ENCODE measurements at places on chromosomes 3 and 15.
A peak's percentile ranks its signal among the peaks of the same experiment; 100 is the strongest.

DNA sequence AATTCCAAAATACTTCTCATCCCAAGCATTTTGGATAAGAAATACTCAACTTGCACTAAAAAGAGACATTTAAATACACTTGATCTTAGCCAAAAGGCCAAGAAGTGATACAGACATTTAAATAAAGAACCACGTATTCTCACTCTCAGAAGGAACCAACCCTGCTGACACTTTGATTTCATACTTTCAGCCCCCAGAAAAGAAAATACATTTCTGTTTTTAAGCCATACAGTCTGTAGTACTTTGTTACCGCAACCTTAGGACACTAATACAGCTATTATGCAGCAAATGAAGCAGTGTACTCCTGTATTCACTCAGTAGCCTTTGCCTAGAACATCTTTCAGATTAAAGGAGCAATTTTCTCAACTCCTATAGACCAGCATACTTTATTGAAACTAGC lies 86.7 kb downstream of the TBC1D5 start:
- peak; percentile 45 for DNase-seq

GRCh38 chr15:79918278-79918677 lies 21.5 kb upstream of the MTHFS start:
- DNase-seq = no peak

GRCh38 chr15:62658498-62658897 lies 384.0 kb upstream of the TPM1 start:
- DNase-seq = peak; percentile 56

GRCh38 chr3:43923104-43923882 lies 232.6 kb downstream of the ABHD5 start:
- DNase-seq = no peak

GRCh38 chr15:41809526-41810220 lies 18.2 kb upstream of the JMJD7 start:
- DNase-seq = no peak

- no peak for DNase-seq
Measured at GRCh38 chr3:126509597-126510307, 7.8 kb downstream of the UROC1 start.

DNA sequence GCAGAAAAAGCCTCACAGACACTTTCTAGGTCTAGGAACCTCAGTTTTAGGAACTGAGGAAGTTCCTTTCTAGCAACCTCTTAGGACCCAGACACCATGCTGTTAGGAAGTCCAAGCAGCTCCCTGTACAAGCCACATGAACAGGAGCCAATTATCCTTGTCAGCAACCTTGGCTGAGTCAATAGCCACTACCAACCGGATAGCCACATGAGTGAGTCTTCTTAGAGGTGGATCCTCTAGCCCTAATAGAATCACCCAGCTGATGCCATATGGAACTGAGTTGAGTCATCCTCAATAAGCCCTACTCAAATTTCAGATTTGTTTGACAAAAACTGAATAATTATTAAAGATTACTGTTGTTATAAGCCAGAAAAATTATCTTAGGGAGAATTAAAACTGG lies 256.2 kb downstream of the NLGN1 start:
- no peak for DNase-seq

Measured in GM12865 (cell line).